ENCODE measurements at places on chromosomes 3 and 15.
A peak's percentile ranks its signal among the peaks of the same experiment; 100 is the strongest.

DNA sequence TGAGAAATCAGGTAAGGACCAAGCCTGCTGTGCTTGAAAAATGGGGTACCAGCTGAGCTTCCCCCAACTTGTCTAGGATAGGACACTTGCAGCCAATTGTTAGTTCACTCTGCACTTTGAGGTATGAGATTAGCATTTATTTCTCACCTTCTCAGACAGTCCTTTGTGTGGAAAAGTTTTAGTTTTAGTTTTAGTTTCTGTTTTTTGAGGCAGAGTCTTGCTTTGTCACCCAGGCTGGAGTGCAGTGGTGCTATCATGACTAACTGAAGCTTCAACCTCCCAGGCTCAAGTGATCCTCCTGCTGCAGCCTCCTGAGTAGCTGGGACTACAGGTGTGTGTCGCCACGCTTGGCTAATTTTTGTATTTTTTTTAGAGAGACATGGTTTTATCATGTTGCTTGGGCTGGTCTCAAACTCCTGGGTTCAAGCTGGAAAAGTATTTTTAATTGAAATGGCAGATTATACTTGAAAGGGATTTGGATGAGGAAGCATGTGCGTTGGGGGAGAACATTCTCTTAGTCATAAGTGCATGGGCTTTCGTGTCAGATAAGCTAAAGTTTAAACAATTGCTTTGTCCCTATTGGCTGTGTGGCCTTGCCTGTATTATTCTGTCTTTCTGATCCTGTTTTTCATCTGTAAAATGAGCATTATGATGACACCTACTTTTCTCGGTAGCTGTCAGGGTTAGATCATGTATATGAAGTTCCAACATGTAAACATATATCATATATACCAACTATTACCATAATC is 25.2 kb upstream of the CCK start:
- H3K27me3 ChIP-seq = peaks cover 18% of the 10 kb centered on the region
- no peaks in the 10 kb centered on the region for H3K4me1 ChIP-seq
- H3K36me3 ChIP-seq = no peaks in the 10 kb centered on the region
- no peak overlapping the region for H3K4me3 ChIP-seq

DNA sequence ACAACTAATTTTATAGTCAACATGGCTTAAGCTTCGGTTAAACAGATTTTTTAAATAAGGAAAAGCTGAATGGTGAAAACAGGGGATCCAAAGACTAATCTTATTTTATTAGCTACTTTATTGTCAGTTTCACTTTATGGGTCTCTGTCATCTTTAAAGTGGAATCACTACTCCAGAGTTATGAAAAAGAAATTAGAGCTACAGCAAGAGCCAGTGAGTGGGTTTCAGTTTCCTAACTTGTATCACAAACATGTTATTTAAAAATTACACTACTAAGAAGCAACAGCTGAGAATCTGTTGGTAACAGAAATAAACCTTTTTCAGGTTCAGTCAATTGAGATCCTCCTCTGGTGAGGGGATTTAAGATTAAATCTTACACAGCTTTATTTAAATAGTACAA is 10.0 kb downstream of the PHC3 start:
- peaks cover 6% of the 10 kb centered on the region for H3K4me1 ChIP-seq
- no peak overlapping the region for H3K4me3 ChIP-seq
- no peak for DNase-seq
- no peaks in the 10 kb centered on the region for H3K27me3 ChIP-seq
- peaks cover 87% of the 10 kb centered on the region for H3K36me3 ChIP-seq

DNA sequence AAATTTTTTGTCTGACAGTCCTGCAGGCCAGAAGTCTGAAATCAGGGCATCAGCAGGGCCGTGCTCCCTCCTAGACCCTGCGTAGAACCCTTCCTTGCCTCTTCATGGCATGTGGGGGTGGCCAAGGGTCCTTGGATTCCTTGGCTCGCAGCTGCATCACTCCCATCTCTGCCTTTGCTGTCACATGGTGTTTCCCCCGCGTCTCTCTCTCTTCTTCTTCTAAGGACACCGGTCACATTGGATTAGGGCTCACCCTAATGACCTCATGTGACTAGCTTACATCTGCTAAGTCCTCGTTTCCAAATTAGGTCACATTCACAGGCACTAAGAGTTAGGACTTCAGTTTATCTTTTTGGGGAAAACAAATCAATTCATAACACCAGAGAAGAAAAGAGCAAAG is 12.0 kb downstream of the SLCO3A1 start:
- H3K4me3 ChIP-seq = no peak overlapping the region
- H3K4me1 ChIP-seq = peaks cover 29% of the 10 kb centered on the region
- DNase-seq = no peak
- H3K27me3 ChIP-seq = no peaks in the 10 kb centered on the region
- peaks cover 8% of the 10 kb centered on the region for H3K36me3 ChIP-seq

GRCh38 chr3:60298141-60298540 is 953.1 kb downstream of the FHIT start:
- peaks cover 23% of the 10 kb centered on the region for H3K4me1 ChIP-seq
- no peaks in the 10 kb centered on the region for H3K36me3 ChIP-seq
- no peak for DNase-seq

GRCh38 chr3:133486658-133487057 is 86.8 kb downstream of the BFSP2 start:
- H3K36me3 ChIP-seq = no peaks in the 10 kb centered on the region
- no peak overlapping the region for H3K4me3 ChIP-seq
- H3K27me3 ChIP-seq = no peaks in the 10 kb centered on the region
- no peak overlapping the region for H3K27ac ChIP-seq

- DNase-seq = no peak
- H3K36me3 ChIP-seq = no peaks in the 10 kb centered on the region
- H3K4me1 ChIP-seq = peaks cover under 1% of the 10 kb centered on the region
- no peaks in the 10 kb centered on the region for H3K27me3 ChIP-seq
- H3K4me3 ChIP-seq = no peak overlapping the region
Measured at GRCh38 chr3:150308037-150308319, 100.1 kb upstream of the TSC22D2 start.

DNA sequence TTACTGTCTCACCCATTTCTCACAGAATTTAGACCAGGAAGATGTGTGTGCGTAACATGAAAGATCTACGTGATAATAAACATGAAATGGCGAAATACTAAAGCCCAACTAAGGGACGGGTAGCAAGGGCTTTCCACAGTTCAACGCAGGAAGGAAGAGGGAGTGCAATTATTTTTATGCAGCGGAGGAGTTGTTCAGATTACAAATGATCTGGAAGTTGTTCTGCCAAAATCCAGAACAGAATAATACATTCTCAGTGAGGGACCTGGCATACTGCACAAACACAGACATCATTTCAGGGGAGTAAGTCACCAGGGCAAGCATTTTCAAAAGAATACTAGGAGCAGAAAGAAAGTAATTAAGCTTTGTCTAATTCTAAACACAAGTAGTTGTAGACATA is 133.6 kb upstream of the RAP2B start:
- H3K4me1 ChIP-seq = no peaks in the 10 kb centered on the region
- no peak for DNase-seq
- no peaks in the 10 kb centered on the region for H3K27me3 ChIP-seq
- H3K36me3 ChIP-seq = no peaks in the 10 kb centered on the region
- H3K4me3 ChIP-seq = no peak overlapping the region

DNA sequence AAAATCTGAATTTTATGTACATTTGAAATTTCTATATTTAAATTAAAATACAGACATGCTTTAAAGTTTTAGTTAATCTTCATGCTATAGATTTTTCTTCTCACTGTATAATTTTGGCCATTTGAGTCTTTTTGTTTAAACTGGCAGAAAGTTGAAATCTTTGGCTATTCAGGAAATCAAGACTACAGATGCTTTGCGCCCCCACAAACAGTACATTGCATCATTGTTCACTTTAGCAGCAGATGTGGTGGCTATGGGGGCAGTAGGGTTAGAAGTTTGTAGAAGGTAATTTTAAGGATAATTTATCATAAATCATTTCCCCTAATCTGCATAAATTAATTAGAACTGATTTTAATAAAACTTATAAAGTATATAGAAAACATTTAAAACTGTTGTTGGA is 20.9 kb downstream of the SPPL2A start:
- no peaks in the 10 kb centered on the region for H3K27me3 ChIP-seq
- no peaks in the 10 kb centered on the region for H3K4me1 ChIP-seq
- H3K4me3 ChIP-seq = no peak overlapping the region
- no peak overlapping the region for H3K27ac ChIP-seq
- no peak for DNase-seq

GRCh38 chr3:157089455-157090221 is 70.3 kb downstream of the CCNL1 start:
- DNase-seq = no peak
- peaks cover 28% of the 10 kb centered on the region for H3K4me1 ChIP-seq
- no peaks in the 10 kb centered on the region for H3K27me3 ChIP-seq
- H3K27ac ChIP-seq = peak overlapping the region; percentile 79

DNA sequence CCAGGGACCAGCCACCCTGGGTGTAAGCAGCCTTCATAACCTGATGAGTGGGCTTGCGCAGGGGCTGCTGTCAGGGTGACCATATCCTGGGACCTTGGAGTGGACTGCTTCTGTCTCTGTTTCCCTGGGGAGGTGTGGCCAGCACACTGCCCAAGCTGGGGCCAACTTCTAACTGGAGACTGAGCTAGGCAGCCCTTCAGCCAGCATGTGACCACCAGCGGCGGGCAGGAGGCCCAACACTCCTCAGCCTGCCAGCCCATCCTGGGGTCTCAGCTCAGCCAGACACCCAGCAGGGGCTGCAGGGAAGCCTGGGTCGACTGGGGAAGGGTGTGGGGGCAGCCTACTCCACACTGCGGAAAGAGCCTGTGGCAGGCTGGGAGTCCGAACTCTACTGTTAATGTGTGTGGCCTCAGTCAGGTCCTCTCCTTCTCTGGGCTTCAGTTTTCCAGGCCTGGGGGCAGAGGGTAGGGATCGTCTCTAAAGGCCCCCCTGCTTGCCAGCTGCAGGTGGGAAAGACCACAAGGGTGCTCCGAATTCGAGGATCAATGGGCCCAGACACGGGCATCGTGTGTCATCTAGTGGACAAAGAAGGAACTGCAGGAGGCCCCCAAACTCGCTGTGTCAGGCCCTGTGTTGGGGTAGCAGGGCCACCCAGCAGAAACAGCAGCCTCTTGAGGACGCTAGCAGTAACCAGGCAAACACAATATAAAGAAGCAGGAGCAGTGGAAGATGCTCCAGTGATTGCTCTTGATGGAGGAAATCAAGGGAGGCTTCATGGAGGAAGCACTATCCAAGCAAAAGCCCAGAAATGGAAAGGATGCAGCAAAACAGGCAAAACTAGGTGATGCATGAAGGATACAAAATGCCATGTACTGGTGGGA is 2.0 kb upstream of the SEMA3G start:
- H3K27ac ChIP-seq = no peak overlapping the region
- DNase-seq = peak; percentile 68
- H3K27me3 ChIP-seq = no peaks in the 10 kb centered on the region
- no peak overlapping the region for H3K4me3 ChIP-seq
- peaks cover 6% of the 10 kb centered on the region for H3K36me3 ChIP-seq
- no peaks in the 10 kb centered on the region for H3K4me1 ChIP-seq

DNA sequence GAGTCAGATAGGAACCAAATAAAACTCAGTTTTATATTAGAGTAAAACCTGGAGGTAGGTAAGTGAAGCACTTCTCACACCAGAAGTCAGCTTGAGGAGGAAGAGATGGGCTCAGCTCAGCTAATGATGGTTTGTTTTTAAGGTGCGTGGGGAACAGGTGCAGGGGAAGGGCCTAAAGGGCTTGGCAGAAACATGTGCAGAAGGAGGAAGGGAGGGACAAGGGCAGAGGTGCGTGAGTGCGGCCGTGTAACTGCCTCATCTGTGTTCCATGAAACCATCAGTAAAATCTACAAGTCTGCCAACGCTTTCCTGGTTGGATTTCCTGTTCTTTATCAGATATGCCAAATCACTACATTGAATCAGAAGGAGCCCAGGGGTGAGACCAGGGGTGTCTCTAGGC is 19.9 kb downstream of the FYCO1 start:
- no peak overlapping the region for H3K4me3 ChIP-seq
- H3K36me3 ChIP-seq = peaks cover 57% of the 10 kb centered on the region
- DNase-seq = no peak
- peaks cover 16% of the 10 kb centered on the region for H3K4me1 ChIP-seq

DNA sequence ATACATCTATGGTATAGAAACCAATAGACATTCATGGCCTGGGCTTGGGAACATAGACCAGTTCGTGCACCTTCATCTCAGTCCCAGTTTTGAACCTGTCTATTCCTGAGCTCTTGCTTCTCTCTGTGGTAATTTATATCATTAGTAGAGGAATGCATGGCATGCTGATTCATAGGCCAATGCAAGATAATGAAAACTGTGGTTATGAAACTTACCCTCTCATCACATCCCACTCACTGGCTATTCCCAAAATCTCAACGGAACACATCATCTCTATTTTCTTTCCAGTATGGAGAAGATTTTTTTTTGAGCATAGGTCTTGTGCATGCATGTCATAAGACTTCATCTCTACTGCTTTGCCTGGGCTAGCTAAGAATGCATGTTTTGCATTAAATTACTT is 18.7 kb upstream of the P2RY12 start:
- peaks cover 5% of the 10 kb centered on the region for H3K4me1 ChIP-seq
- no peaks in the 10 kb centered on the region for H3K27me3 ChIP-seq
- H3K4me3 ChIP-seq = no peak overlapping the region
- H3K27ac ChIP-seq = no peak overlapping the region
- DNase-seq = peak; percentile 3

DNA sequence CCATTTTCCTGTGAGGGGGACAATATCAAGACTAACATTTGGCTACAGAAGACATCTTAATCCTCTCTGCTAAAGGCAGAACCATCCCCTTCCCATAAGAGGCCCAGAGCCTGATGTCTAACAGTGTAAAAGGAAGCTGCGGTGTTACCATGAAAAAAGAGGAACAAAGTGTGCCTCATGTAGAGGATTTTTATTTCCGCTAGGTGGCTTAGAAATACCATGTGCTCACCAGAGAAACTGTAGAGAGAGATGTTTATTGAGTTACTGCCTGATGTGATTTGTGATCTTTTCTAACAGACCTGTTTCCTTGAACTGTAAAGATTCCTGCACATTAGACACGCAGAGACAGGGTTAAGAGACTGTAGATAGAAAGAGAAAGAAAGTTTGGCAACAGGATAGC is 22.0 kb downstream of the OR5H15 start:
- H3K27ac ChIP-seq = no peak overlapping the region
- no peaks in the 10 kb centered on the region for H3K4me1 ChIP-seq
- H3K36me3 ChIP-seq = no peaks in the 10 kb centered on the region
- H3K4me3 ChIP-seq = no peak overlapping the region
- no peaks in the 10 kb centered on the region for H3K27me3 ChIP-seq

DNA sequence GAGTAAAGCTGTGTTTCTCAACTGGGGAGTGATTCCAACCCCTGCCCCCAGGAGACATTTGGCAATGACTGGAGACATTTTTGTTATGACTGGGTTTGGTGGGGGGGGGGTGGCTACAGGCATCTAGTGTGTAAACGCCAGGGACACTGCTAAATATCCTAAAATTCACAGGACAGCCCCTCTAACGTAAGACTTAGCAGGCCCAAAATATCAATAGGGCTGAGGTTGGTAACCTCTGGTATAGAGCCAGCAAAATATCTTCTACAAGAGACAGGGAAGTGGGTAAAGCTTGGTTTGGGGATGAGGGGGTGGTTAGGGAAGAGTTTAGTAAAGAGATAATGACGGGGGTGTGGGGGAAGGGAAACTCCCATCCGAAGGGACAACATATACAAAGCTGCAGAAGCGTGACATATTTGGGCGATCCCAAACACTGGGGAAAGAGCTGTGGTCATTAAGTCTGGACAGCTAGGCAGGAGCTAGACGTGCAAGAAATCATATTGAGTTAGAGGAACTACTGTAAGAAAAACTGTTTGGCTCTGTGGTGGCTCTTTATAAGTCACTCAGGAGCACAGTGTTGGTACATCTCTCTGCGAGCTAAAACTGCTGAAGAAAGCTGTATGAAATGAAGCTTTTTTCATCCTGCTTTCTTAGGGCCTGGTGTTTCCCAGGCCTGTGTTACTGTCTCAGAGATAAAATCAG is 697 bp upstream of the TRIM69 start:
- H3K27ac ChIP-seq = peak overlapping the region; percentile 74
- no peak for DNase-seq
- no peak overlapping the region for H3K4me3 ChIP-seq
- peaks cover 7% of the 10 kb centered on the region for H3K4me1 ChIP-seq
